Activated naive CD4-positive, alpha-beta T cell treated with anti-CD3 and anti-CD28 coated beads, Interleukin-2, amount 10 ng/mL, durations not matched to agents 5 hours and 36 hours (primary cell): ENCODE measurements at places on chromosomes 2 and 18. TPM values are rescaled to one million over a fixed set of nuclear protein-coding genes. Genes with fewer than 3 reads are reported as not detected.

The GPR55 gene
- 2.9 TPM for total RNA-seq

The HEATR5B gene
- 24.0 TPM for total RNA-seq

The CXCR1 gene
- total RNA-seq = 0.53 TPM

The GPR45 gene
- not detected for total RNA-seq

The LIMS2 gene
- total RNA-seq = 51.7 TPM

The STRADB gene
- 31.3 TPM for total RNA-seq

The NPHP1 gene
- total RNA-seq = 0.13 TPM

The CFC1 gene
- not detected for total RNA-seq

The GLI2 gene
- total RNA-seq = 0.88 TPM

The IL37 gene
- 0.50 TPM for total RNA-seq

The RASGRP3 gene
- 5.1 TPM for total RNA-seq

The SLC14A1 gene
- total RNA-seq = 2.5 TPM

The SCN7A gene
- total RNA-seq = not detected

The OSGEPL1 gene
- 6.9 TPM for total RNA-seq

The POTEI gene
- total RNA-seq = not detected

The TNFRSF11A gene
- total RNA-seq = 15.8 TPM

The RBM44 gene
- total RNA-seq = 1.1 TPM

The ATIC gene
- 139 TPM for total RNA-seq

The FRZB gene
- total RNA-seq = not detected

The LIMS3 gene
- total RNA-seq = 1.6 TPM

The OSR1 gene
- not detected for total RNA-seq

The RPRM gene
- total RNA-seq = not detected

The HOXD4 gene
- total RNA-seq = not detected

The SH2D6 gene
- total RNA-seq = 0.43 TPM

The ACTR1B gene
- 86.8 TPM for total RNA-seq

The PRKAG3 gene
- total RNA-seq = not detected

The TOGARAM2 gene
- 4.0 TPM for total RNA-seq

The GPR35 gene
- 2.1 TPM for total RNA-seq

The STARD7 gene
- 105 TPM for total RNA-seq

The SLC9A4 gene
- 0.13 TPM for total RNA-seq

The DSG4 gene
- not detected for total RNA-seq

The GPR75 gene
- total RNA-seq = 2.3 TPM

The FKBP1B gene
- total RNA-seq = 0.58 TPM

The HDLBP gene
- 163 TPM for total RNA-seq

The ZSWIM2 gene
- total RNA-seq = not detected

The IRS1 gene
- 10.5 TPM for total RNA-seq

The CYP1B1 gene
- 3.8 TPM for total RNA-seq

The ASB18 gene
- not detected for total RNA-seq

The PLEK gene
- 1.4 TPM for total RNA-seq

The ALPG gene
- total RNA-seq = not detected

The MFSD6 gene
- 38.5 TPM for total RNA-seq

The LMAN1 gene
- 81.1 TPM for total RNA-seq

The TSPYL6 gene
- not detected for total RNA-seq

The RIF1 gene
- total RNA-seq = 45.5 TPM

The PPP3R1 gene
- total RNA-seq = 71.8 TPM

The CCL20 gene
- not detected for total RNA-seq
